ENCODE measurements at places on chromosomes 7 and 10.

DNA sequence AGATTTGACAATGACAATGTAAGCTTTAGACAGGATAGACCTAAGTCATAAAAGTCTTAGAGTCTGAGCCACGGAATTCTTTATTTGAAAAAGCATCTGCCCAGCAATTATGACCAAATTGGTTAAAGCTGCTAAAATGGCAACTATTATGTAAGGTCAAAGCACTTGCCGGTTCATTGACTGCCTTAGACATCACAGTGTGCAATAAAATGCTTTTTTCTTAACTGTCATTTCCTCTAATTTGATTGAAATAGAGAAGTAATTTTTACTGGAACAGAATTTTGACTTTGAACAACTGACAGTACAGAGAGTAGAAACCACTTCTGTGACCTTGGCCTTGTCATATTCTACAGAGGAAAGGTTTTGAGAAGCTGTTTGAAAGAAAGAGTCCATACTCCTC, 142.9 kb downstream of the THSD7A start:
- DNase-seq, result no peak

DNA sequence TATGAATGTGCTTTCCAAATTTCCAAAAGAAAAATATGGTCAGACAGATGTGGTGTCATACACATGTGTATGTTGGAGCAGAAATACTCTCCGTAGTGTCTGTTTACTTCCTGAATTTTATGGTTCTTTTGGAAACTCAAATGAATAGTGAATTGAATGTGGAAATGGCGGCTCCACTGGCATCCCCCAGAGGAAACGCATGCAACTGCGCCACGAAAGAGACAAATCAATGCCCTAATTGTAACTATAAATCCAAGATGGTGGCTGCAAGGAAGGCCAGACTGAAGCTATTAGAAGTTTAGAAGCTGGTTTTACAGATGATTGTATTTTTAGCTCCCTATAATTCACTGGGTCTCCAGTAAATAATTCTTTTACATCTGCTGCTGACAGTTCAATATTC, 246.7 kb downstream of the FGFR2 start:
- DNase-seq, result no peak

- no peak for DNase-seq
These were observed 202.9 kb downstream of the RPS24 start for GRCh38 chr10:78236416-78237015.

GRCh38 chr10:19640566-19641263, 175.5 kb upstream of the PLXDC2 start:
- DNase-seq, result no peak

DNA sequence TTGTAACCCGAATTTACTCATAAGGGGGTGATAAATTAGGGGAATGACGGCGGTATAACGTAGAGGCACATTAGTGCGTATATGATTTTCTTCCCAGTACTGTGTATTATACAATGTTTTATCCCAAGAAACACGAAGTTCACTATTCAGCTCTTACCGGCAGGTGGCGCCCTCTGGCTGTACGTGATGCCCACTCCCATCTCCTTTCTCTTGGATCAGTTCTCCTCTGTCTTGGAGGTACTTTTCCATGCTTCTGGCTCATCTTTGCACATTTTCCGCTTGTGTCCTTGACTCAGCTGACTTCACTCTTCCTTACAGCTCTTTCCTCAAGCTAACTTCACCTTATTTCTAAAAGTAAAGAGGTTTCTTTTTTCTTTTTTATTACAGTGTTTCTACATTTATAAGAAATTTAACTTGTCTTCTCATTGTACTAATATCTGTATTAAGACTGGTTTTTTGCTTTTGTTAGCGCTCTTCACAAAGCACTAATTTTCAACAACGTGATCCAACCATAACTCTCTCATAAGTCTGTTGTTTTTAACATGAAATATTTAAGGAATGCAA, 21.3 kb downstream of the TMEM176B start:
- DNase-seq, result peak; percentile 57

DNA sequence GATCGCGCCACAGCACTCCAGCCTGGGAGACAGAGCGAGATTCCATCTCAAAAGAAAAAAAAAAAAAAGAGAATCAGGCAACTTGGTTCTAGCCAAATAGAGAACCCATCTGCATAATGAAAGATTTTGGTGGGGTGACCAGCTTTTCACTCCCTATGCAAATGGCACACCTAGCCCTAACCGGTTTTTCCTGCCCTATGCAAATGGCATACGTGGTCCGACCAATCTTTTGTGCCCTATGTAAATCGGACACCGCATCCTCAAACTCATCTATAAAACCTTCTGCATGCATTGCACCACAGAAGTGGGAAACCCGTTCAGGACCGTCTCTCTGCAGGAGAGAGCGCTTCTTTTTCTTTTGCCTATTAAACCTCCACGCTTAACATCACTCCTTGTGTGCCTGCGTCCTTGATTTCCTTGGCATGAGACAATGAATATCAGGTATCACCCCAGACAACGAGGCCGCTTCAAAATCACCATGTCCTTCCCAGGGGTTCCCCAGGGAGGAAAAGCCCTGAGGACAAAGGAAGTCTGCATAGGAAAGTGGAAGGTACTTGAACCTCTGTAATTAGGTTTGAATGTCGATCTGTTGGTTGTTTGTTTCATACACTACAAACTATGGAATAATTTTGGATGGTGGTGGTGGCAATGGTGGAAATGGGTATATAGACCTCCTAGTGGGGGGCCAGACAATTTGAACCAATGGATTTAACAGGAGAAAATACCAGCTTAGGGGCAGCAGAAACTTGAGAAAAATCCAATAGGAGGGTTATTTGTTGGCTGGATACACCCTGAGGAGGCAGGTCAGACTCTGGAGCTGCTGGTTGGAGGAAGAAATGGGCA, 396.2 kb downstream of the TYW1 start:
- no peak for DNase-seq

- no peak for DNase-seq
These were observed 11.2 kb downstream of the MIOS start for GRCh38 chr7:7577888-7578287.

DNA sequence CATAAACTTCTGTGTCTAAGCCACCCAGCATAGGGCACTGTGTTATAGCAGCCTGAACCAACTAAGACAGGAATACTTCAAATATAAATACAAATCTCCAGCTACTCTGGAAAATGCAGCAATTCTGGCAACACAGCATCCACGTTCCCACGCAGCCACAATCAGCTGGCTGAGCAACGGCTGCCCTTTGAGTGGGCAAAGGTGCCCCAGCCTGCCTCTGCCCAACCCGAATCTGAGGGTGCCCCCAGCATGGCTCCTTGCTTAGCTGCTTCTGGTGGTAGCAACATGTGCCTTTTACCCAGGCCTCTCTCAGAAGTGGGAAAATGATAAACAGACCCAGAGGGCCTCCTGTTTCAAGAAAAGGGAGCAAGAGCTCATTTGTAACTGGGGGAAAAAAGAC, 12.0 kb downstream of the DRGX start:
- no peak for DNase-seq

- no peak for DNase-seq
These were observed 211.3 kb downstream of the GRID1 start for GRCh38 chr10:86155054-86155921.

- DNase-seq, result no peak
These were observed 159.6 kb downstream of the LSM5 start for GRCh38 chr7:32330602-32331001.

- DNase-seq, result no peak
These were observed 18.0 kb downstream of the MAT1A start for GRCh38 chr10:80271416-80271815.

GRCh38 chr7:18566829-18567228, 71.3 kb downstream of the HDAC9 start:
- DNase-seq, result no peak

DNA sequence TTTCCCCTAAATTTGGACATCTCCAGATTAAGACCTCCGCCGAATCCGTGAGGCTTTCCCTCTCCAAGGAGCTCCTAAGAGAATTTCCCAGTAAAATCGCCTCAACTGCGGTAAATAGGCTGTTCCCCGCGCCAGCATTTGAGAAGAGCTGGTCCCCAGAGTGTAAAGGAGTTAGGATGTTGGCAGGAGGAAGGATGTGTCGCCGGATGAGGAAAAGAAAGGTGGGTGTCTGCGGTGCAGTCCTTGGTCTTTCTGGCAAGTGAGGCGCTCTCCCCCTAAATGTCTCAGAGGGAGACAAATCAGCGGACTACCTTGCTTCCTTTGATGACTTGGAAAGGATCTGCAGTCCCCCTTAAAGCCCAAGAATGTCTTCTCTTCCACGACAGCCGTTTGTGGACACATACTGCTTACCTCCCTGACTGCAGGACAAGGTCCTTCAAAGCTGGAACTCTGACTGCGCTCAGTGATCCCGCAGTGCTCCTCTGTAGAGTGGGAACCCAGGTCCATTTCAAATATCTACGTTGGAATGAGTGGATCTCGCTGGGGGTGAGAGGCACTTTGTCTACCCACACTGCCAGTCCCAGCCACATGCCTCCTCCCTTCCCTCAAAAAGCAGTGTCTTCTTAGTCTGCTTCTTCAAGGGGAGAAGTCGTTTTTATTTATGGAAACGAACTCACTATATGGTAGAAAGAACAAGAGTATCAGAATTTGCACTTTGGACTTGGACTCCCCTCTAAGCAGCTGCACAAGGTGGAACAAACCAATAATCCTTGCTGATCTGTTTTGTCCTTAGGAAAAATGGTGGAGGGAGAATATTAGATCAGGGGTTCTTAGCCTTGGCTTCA, 1.1 kb upstream of the DLG5 start:
- DNase-seq, result no peak

DNA sequence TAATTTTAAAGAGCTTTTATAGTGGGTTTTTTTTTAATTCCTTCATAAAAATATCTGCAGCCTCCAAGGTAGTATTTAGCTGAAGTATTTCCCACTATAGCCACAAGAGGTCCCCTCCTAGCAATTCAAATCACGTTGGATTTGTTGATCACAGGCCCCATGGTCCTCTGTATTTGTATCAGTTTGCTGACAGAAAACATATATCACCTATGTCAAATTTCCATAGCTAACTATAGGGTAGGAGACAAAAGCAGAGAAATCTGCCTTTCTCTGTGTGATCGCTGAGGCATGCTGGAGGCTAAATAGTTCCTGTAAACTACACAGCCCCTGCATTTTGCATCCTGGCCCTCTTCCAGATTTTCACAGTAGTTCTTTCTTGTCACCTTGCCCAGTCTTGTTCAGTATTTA, 1.7 kb upstream of the CTNNA3 start:
- peak; percentile 41 for DNase-seq

DNA sequence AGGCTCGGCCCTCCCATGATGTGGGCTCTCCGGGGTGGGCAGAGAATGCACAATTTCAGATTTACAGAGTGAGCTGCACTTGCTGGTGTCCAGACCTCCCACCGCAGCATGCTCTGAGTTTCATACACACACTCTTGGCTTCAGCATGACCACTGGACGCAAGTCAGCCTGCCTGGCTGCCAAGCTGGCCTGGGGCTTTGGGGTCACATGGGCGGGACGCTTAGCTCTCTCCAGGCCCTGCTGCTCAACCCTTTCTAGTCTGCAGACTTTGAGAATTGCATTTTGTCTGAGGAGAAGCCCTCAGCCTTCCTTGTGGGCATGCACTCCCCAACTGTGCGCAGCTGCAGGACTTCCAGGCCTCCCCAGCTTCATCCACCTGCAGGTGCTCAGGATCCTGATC, 5.7 kb downstream of the CYP2E1 start:
- DNase-seq, result no peak

- no peak for DNase-seq
These were observed 166.8 kb upstream of the TBX20 start for GRCh38 chr7:35420656-35421055.

DNA sequence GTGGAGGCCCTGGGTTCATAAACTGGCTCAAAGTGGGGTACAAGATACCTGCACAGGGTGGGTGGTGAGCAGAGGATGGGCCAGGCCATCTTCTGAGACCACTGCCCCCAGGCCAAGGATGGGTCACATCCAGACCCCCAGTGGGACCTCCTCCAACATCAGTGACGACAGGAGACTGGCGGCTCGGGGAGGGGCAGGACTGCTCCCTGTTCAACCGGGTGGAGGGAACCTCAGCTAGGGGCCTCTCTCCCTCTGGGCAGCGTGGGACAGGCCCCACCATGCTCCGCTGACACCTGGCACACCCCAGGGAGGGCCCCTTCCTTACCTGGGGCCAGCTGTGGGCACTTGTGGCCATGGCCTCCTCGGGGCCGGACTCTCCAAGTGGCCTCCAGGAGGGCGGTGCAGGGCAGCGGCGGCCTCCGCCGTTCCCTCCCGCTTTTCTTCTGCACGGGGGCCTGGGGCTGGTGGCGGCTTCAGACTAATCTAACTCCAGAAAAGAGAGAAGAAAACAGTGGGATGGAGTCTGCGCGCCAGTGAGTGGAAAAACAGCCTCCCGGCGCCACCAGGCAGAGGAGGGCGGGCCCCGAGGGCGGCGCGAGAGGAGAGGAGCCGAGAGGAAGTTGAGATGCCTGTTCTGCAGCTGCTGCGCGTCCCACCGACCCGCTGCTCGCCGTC, at the start of gene CALHM2:
CALHM2 (minus strand) TSS at position 540 of the 675 bp plus-strand sequence. CDS start 2,429 bp downstream, outside the sequence.
- peak; percentile 42 for DNase-seq

DNA sequence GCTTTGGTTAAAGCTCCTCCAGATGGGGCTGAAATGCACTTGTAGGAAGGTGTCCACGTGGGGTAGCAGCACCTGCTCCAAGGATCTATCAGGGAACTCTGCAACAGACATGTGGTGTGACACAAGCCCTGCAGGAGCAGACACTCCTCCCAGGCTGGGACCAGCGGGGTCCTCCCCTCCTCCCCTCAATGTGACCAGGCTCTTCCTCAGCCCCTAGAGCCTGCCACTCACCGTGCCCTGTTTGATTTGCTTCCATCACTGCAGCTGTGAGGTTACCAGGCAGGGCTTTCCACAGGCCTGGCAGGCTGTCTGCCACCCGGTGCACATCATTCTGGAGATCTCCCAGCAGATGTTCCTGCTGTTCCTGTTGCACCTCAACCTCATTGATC, 13.4 kb downstream of the MMRN2 start:
- no peak for DNase-seq

DNA sequence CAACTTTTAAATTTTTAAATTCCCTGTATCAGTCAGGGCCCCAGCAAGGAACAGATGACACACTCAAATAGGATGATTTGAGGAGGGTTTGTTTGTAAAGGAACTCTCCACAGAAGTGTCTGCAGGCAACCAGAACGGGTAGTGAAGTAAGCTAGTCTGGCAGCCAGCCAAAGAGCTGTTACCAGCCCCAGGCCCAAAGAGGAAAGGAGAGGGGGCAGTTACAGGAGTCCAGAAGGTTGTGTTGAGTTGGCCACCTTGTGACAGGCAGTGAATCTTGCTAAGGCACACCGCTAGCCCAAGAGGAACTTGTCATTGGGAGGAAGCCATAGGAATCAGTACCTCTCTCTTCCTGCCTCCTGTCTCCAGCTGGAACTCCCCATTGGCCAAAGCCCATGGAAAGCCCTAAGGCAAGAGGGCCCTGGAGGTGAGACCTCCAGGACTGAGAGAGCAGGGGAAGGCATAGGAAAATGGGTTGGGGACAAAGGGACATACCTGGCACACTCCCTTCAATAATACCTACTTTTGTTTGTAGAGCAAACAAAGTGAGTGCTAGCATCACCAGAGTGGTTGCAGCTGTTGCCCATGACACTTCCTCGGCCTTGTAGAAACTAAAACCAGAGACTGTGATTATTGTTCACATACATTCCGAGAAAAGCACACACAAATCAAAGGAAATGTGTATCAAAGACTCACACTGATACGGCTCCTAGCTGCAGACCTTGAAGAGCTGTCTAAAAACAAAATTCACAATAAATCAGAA, 25.4 kb upstream of the GATAD1 start:
- DNase-seq, result no peak

GRCh38 chr10:113859261-113859660, 4.8 kb downstream of the NHLRC2 start:
- DNase-seq, result no peak

Data from central memory CD4-positive, alpha-beta T cell (primary cell).